Mucosa of gallbladder (tissue), 1 donor: ENCODE measurements at places on chromosomes 12 and 14. TPM values are rescaled to one million over a fixed set of nuclear protein-coding genes. Genes with fewer than 3 reads are reported as not detected.

- no peak for DNase-seq
These were observed 21.9 kb downstream of the PTPRB start for GRCh38 chr12:70615174-70615866.

- no peak for DNase-seq
These were observed 321.2 kb downstream of the RAD51B start for GRCh38 chr14:68140806-68141205.

DNA sequence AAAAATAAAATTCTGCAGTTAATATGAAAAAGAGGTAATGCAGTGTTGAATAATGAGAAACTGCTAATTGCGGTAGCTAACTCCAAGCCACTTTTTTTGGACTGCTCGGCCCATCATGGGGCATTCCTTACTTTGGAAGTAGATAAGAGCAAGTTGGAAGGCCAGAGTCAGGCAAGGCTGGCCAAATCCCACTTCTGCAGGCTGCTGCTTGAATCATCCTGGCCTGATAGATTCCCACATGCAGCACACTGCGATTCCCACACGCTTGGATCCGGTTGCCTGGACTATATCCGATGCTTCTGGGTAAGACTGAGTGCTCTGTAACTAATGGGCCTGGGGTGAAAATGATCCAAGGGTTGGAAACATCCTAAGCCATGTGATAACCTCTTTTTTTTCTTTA, 10.6 kb downstream of the EIF2B2 start:
- DNase-seq, result no peak

- DNase-seq, result no peak
These were observed 5.3 kb downstream of the KRT7 start for GRCh38 chr12:52238207-52238840.

DNA sequence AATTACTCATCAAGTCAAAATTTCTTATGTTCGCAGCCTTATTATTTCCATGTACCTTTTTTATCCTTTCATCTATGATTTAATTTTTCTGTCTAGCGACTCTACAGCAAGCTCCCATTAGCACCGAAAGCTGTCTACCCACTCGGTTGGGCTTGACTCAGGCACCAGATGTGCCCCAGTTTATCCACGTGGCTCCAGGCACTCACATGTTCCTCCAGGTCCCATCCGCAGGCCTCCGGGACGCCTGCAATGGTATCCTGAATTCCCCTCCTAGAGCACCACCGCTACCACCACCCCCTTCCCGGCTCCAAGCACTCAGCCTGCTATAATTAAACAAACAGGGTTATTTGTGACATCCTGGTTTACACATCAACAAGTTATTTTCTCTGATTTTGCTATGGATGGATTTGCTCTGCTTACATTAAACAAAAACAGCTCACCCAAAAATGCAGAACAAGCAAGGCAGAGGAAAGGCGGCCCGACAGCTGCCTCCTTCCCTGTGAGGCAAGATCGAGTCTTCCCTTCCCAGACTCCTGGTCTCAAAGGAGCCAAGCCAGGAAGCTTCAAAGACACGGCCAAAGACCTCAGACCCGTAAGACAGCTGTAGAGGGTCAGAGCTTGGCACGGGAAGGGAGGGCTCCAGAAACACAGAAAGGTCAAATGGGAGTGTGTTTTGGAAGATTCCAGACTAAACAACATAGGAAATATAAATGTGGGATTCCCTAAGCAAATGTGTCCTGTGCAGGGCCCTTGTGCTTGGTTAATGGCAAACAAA, 253.8 kb downstream of the TTC8 start:
- no peak for DNase-seq

DNA sequence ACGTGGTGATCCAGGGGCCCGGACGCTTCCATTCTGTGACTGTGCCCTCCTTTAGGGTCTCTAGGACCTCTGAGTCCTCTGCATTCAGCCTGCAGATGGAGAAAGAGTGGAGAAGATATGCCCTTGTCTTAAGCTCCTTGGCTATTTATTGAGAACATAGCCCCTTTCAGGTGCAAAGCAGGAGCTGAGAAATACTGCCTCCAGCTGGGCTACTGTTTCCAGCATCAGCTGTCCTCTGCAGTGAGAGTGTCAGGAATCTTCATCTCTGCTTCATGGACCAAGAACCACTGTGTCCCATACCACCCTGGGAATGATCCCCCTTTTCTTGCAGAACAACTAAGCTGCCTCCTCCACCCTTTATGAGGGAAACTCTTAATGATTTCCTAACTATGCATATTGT, 47.8 kb upstream of the CEP83 start:
- DNase-seq, result no peak

GRCh38 chr12:84355561-84355960, 557.0 kb downstream of the SLC6A15 start:
- no peak for DNase-seq

DNA sequence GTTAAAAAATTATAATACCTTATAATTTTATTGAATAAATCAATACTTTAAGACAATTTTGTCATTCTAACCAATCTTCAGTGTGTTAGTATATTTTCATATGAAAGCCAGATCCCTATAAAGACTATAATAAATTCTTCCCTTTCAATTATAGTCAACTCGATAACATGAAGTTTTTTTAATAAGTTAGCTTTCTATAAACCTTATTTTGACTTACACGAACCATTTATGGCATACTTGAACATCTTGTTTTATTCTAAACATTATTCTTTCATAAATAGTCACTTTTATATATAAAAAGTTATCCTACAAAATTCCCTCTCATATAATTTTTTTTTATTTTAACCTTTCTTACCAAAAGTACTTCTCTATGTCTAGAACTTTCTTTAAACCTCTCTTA, 1002.3 kb downstream of the TMEM121 start:
- no peak for DNase-seq

GRCh38 chr14:29216268-29217232, 450.0 kb downstream of the FOXG1 start:
- DNase-seq, result no peak

DNA sequence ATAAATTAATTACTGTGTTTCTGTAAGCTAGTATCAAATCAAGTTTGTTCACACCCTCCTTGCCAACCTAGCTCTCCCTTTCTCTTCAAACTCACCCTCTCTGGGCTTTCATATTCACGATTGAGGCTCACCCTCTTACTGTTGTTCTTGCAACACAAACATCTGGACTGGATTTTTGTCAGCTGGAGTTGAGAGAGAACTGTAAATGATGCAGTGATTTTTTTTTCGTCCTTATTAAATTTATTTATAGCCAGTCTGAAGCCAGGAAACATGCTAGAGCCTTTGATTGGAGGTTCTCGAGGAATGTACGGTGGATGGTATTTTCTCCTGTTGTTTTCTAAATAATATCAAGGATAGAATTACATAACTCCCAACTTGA, 485.1 kb downstream of the ZFP36L1 start:
- DNase-seq, result no peak

DNA sequence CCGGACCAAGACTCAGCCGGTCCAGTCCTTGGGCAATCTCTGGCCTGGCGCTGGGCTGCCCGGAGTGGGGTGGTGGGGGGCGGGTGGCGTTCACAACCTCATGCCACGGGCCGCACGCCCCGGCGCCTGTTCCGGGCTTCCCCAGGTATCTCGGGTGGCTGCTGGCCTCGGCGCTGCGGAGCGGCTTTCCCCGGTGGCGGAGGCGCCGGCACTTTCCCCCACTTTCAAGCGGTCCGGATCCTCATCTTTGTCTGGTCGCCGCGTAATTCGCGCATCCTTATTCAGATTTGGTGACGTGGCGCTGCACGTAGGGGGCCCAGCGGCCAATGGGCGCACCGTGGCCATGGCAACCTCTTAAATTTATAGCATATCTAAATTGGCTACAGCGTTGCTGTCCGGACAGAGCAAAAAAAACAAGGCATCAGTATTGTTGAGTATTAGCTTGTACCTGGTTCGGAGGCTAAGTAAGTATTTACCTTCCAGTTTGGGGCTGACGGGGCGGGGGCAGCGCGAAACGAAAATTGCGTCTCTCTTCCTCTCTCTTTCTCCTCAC, at the start of gene LHX5:
TSS of gene LHX5 (minus strand) at position 253 of the 553 bp plus-strand sequence. CDS start 373 bp downstream, outside the sequence.
- DNase-seq, result no peak

GRCh38 chr12:127562816-127563215, 704.2 kb upstream of the TMEM132C start:
- DNase-seq, result no peak

DNA sequence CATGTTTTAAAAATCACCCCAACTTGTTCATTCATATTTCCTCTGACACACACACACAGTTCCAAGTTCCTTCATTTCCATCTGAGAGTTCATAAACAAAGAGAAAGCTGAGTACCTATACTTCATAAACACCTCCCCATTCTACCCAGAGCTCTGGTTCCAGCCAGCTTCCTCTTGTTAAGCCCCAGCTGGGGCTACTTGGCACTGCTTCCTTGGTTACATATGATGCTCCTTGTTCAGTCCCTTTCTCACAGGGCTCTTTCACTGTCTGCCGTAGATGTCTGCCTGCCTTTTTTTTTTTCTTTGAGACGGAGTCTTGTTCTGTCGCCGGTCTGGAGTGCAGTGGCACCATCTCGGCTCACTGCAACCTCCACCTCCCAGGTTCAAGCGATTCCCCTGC, 77.5 kb downstream of the COX16 start:
- DNase-seq, result no peak

NFE2 gene
- 0.58 TPM for total RNA-seq

VWF gene
- 97.3 TPM for total RNA-seq

ORAI1 gene
- 28.9 TPM for total RNA-seq

HVCN1 gene
- 7.1 TPM for total RNA-seq

OTOGL gene
- total RNA-seq, result 0.20 TPM
